Head of caudate nucleus (tissue), 42 donors: ENCODE measurements at places on chromosomes 11 and 22.

DNA sequence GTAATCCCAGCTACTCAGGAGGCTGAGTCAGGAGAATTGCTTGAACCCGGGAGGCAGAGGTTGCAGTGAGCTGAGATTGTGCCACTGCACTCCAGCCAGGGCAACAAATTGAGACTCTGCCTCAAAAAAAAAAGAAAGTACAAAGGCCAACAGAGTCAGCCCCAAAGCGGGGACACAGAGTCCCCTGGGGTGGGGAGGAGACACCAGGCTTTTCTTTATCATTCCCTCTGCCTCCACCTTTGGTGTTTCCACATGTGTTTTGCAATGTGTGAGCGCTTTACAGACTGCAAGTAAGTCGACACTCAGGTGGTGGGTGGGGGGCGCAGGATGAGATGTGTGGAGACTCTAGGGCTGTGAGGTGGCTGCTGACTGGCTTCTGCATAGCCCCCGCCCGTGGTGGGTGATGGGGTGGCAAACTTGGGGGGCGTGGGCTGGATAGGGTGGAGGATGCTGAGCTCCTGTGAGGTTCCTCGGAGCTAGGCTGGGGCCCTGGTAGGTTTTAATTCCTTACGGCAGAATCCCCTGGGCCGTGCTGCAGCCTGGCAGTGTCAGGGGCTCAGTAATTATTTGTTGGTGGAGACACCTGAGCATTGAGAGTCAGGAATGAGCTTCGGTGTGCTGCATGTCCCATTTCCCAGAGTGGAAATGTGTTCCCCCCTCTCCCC is 177.2 kb downstream of the CTTN start:
- DNase-seq = no peak

GRCh38 chr22:38080850-38081635 is 2.9 kb downstream of the SLC16A8 start:
- peak; percentile 79 for DNase-seq

- no peak for DNase-seq
Observed at GRCh38 chr22:48393041-48393370, 1434.7 kb downstream of the BRD1 start.

DNA sequence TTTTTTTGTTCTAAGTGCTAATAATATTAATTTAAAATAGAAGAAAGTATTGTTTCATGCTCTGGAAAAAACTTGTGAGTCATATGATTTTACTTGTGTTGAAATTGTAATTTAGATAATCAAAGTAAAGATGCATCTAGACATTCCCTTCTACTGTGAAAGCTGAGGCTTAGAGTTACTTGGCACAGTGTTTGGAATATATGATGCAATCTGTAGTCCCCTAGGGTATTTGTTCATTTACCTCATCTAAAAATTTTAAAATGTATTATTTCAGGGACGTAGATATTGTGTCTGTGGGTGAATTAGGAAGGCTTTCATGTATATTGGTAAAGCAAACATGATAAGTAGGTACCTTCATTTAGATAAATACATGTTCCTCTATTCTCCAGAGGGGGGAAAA is 793.5 kb upstream of the CNTN5 start:
- DNase-seq = no peak

GRCh38 chr11:45163956-45164575 is 17.6 kb downstream of the PRDM11 start:
- DNase-seq = peak; percentile 50

DNA sequence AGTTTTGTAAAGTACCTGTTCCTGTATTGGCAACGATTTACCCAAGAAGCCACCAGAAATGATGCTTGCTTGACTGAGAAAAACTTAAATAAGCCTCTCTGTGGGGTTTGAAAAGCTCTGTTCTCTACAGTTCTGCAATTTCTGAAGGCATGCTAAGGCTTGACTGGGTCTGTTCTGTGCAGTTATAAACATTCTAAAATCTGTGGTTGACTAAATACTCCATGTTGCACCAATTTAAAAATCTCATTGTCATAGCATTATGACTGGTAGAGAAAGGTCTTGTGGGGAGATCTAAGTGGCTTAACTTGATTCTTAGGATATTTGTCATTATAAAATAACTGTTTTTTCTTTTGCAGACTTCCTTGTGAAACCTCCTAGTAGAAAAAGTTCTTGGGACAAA is 73.7 kb downstream of the MTMR3 start:
- DNase-seq = no peak

DNA sequence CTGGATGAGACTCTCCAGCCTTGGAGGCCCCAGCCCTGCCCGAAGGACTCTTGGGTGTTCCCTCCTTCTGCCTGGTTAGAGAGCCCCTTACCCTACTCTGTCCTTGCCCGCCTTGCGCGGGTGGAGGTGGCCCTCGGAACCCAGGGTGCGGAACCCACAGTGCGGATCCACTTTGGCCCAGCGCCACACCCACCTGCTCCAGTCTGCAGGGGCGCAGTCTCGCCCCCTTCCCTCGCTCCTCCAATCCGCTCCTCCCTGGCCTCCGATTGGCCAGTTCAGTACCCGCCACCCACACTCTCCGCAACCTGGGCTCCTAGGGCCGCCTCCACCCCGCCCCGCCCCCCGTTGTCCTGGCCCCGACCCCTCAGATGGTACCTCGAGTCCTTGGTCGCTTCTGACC is 2.4 kb downstream of the CAPN1 start:
- peak; percentile 40 for DNase-seq

GRCh38 chr11:101127699-101128570 is 1.7 kb downstream of the PGR start:
- DNase-seq = no peak

GRCh38 chr11:27112946-27113345 is 72.3 kb downstream of the BBOX1 start:
- DNase-seq = no peak

- DNase-seq = peak; percentile 58
Observed at GRCh38 chr11:120011836-120012235, 126.1 kb downstream of the TRIM29 start.

DNA sequence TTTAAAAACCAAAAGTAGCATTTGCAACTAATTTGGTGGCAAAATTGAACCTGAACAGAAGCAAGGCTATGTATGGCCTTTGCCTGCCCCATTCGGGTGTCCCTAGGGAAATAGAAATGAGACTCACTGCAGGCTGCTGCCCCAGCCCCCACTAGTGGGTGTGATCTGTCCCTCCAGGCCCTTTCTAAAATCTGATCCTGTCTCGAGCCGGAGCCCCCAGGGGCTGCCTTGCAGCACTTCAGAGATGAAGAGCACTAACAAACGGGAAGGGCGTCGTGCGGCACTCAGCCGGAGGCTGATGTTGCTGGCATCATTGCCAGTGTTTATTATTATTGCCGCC is 43.2 kb downstream of the CD82 start:
- no peak for DNase-seq

DNA sequence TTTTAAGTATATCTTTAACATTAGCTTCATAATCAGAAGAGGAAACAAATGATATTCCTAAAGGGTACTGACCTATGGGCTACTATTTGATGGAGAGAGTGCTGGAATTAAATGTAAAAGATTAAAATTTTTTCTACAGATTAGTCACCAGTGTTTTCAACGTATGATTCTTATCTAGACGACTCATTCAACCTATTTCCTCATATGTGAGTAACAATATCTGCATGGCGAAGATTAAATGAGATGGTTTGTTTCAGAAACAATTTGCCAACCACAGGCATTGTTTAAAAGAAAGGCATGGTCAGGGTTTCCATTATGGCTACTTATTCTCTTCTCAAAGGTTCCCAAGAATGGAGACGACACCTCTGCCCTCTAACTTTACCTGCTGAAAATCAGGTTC is 20.4 kb downstream of the OR56B4 start:
- no peak for DNase-seq

DNA sequence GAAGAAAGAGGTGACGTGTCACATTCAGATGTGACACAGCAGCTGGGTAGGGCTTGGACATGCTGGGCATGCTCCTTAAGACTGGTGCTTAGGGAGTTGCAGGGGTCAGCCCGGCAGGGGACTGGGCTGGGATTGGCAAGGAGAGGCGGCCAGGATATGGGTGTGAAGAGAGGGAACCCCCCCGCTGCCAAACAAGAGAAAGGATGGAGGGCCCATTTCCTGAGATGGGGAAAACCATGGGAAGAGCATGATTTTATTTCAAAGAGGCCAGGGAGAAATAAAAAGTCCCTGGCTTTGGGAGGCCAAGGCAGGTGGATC is 5.3 kb downstream of the ATF4 start:
- no peak for DNase-seq

- no peak for DNase-seq
Observed at GRCh38 chr11:120569861-120570260, 58.3 kb downstream of the GRIK4 start.

- no peak for DNase-seq
Observed at GRCh38 chr11:3178349-3178748, 13.2 kb upstream of the OSBPL5 start.

DNA sequence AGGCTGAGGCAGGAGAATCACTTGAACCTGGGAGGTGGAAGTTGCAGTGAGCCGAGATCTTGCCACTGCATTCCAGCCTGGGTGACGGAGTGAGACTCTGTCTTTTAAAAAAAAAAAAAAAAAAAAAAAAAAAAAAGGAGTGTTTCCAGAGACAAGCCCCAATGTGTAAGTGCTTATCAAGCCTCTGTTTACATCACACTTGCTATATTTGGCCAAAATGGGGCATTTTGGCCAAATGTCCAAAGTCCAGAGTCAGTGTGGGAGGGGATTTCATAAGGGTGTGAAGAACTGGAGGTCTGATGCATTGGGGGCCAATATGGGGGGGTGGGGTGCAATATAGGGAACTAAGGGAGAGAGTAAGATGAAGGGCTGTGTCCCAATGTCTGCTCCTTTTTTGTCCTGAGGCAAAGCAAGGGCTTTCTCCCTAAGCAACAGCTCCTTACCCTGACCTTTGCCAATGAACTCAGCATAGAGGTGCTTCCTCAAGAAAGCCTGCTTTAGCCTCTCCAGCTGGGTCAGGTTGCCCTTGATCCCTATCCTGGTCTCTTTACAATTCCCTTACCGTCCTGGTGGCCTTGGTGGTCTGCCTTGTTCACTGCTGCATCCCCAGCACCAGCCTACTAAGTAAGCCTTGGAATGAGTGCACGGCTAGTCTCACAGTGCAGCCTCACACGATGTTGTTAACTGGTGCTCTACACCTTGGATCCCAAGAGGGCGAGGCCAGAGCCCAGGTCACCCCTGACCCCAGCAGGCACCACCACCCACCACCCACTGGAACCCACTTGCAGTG is 14.1 kb upstream of the BCR start:
- no peak for DNase-seq
